Activated CD8-positive, alpha-beta memory T cell treated with anti-CD3 and anti-CD28 coated beads for 4 hours (primary cell): ENCODE measurements at places on chromosomes 11 and 22.
A peak's percentile ranks its signal among the peaks of the same experiment; 100 is the strongest.

DNA sequence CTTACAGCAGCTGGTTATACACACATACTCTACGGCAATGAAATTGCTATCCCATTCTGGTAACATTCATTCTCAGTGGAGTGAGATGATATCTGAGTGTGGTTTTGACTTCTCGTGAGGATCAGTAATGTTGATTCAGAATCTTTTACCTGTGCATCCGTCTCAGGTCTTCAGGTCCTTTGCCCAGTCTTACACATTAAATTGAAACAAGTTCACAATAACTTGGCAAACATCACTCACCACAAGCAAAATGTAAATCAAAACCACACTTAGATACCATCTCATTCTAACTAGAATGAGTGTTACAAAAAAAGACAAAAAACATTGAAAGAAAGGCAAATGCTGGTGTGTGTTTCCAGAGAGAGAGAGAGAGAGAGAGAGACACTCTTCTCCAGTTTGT lies 14.0 kb downstream of the RGL4 start:
- DNase-seq, result no peak

DNA sequence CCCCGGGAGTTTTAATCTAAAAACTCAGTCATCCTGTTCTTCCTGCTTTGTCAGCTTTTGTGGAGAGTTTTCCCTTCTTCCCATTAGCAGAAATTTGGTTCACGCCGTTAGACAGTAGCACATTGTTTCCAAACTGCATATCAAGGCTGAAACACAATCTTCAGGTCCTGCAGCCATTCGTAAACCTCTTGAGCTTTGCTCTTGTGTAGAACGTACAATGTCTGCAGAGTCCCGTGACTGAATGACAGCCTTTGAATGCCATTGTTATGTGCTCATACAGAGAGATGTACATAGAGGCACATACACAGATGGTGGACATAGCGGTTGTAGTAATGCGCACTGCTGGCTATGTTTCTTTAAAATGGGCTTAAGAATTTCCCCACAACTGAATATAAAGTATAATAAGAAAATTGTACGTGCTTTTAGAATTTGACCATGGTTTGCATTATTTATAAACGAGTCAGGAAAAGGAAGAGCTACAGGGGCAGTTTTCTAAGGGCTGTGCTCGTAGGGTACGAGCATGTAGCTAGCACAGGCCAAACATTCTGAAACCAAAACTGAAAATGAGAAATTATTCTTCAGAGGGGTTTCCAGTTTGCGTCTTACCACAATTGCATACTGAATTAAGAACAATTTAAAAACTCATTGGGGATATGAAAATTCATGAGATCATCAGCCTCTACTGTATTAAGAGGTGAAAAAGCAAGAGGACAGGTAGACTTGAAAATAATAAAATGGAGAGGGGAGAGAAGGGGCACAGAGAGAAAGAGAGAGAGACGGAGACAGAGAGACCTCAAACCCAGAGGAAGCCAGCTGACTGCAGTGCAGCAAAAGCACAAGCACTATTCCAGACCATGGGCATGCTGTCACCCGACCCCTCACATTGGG lies 310.1 kb downstream of the CADM1 start:
- no peak for DNase-seq

DNA sequence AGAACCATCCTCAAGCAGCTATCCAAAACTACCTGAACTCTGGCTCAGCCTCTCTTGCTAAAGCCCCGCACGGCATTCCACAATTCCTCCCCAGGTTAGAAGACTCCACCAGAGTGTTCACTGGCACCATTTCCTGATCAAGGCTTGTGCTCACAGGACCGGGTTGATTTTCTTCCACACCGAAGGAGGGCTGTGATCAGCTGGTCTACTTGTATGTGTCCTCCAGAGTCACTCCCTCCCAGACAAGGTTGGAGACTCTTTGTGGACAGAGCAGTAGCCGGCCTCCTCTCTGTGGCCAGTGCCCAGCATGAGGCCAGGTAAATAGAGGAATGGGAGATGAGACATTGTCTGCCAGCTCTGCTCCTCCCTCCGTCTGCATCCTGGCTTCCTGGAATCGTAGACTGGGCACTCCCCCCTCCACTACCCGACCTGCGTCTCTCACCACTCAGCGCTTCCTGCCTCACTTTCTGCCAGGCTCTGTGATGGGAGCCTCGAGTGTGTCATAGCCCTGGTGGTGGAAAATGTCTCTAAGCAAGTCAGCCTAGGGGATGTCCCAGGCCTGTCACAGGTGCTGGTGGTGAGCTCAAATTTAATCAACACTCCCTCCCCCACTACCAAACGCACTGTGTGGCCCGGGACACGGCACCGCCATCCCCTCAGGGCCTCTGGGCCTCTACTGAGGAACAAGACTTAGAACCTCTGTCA lies 12.5 kb upstream of the TMPRSS6 start:
- peak; percentile 92 for DNase-seq

DNA sequence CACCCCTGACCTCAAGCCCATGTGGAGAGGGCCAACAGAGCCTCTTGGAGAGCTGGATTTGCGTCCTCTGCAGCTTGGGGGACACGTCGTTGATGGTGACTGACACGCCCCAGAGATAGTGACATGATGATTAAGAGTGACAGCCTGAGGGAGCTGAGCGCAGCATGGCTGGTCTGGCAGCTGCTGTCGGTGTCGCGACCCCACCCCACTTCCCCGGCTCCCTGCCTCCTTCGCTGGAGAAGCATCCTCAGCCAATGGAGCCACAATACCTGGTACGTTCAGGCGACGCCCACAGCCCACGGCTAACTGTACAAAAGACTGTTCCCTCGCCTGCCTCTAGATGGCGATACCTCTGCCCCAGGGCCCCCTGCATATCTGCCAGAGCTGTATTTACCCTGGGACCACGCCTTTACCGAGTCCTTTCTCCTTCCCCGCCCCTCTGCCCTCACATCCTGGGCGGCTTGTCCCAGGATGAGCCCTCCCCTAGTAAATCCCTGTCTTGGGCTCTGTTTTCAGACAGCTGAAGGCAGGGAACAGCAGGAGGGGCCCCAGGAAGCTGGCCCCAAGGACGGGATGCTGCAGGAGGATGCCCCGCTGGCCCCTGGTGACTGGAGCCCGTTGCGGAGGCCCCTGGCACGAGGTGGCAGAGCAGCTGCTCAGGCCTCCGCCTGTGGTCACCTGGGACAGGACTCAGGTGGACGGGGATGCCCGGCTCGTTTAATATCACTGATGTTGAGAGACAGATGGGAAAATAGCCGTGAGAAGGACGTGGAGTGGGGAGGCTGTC lies 90.6 kb downstream of the RPS6KA4 start:
- peak; percentile 28 for DNase-seq

GRCh38 chr22:33296941-33297340 lies 238.8 kb upstream of the SYN3 start:
- DNase-seq, result no peak

GRCh38 chr11:117822074-117823033 lies 2.2 kb downstream of the FXYD2 start:
- no peak for DNase-seq

DNA sequence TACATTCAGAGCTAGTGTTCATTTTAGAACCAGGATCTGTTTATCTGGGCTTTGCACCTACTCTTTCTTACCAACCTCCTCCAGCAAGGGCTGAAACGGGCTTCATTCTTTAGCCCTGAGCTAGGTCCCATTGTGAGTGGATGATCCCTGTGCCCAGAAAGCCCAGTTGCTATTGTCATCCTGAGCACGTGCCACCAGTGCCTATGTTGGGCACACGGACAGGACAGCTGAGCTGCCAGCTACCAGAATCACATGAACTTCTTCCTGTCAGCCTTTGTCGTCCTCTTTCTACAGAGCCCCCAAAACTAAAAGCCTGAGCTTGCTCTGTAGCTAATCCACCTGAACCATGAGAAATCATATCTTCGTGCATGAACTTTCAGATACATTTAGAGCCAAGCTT lies 74.4 kb upstream of the NTM start:
- DNase-seq, result no peak

DNA sequence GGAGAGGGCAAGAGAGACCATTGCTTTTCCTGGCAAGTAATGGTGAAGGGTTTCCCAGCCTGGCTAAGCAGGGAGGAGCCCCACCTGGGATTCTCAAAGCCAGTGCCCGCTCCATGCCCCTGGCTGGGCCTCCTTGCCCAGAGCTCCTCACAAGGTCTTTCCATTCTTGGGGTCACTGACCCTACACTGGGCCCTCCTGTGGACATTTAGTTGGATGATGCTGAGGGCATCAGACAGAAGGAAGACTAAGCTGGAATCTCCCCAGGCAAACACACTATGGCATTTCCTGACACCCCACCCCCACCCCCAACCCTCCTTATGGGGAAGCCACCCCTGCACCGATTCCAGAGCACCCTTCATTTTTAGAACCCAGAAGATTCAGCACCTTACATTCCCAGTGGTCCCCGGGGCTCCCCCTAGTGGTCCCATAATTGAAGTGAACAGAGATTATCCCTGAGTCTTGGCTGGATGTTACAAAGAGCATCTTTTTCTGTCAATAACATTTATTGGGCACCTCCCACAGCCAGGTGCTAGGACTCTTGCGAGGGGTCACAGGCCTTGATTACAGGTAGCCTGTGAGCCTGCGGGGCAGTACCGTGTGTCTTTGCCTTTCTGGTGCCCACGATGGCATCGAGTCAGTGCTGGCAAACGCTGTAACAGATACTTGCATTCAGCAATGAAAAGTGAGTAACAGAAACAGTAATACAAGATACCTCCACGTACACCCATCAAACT lies 548.5 kb downstream of the BUD13 start:
- no peak for DNase-seq

GRCh38 chr11:125465255-125465654 lies 30.8 kb downstream of the FEZ1 start:
- DNase-seq, result no peak

- no peak for DNase-seq
These were observed 5.9 kb upstream of the ARL2 start for GRCh38 chr11:65008016-65008415.

- DNase-seq, result peak; percentile 52
These were observed 684 bp downstream of the TNFRSF13C start for GRCh38 chr22:41925783-41926460.

GRCh38 chr11:65352783-65353182 lies 1.8 kb upstream of the TIGD3 start:
- DNase-seq, result no peak

- no peak for DNase-seq
These were observed 181.0 kb downstream of the MN1 start for GRCh38 chr22:27620367-27621154.

- no peak for DNase-seq
These were observed 19.4 kb downstream of the RELT start for GRCh38 chr11:73395297-73396208.

DNA sequence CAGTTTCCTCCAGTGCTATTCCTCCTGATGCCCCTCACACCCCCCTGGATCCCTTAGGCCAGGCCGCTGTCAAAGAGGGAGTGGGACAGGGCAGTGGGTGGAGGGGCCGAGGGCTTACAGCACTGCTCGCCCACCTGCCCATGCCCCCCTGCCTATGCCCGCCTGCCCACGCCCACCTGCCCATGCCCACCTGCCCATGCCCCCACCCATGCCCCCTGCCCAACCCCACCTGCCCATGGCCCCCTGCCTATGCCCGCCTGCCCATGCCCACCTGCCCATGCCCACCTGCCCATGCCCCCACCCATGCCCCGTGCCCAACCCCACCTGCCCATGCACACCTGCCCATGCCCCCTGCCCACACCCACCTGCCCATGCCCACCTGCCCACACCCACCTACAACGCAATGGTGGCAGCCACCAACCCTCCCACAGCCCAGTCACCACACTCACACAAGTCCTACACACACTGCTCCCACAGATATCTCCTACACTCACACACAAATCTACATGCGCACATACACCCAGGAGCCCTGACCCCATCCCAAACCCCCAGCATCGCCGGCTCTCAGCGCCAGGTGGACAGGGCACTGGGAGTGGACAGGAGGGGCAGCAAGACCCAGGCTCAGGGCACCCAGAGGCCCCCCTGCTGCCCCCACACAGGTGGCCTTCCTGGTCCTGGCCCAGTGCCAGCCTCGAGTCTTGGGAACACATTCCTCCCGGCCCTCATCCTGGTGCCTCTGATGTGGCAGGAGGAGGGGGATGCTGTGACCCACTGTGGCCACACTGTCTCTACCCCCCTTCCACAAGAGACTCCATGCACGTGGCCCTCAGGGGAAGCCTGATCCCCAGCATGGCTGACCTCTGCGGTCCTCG lies 61.8 kb downstream of the CYTH4 start:
- no peak for DNase-seq

DNA sequence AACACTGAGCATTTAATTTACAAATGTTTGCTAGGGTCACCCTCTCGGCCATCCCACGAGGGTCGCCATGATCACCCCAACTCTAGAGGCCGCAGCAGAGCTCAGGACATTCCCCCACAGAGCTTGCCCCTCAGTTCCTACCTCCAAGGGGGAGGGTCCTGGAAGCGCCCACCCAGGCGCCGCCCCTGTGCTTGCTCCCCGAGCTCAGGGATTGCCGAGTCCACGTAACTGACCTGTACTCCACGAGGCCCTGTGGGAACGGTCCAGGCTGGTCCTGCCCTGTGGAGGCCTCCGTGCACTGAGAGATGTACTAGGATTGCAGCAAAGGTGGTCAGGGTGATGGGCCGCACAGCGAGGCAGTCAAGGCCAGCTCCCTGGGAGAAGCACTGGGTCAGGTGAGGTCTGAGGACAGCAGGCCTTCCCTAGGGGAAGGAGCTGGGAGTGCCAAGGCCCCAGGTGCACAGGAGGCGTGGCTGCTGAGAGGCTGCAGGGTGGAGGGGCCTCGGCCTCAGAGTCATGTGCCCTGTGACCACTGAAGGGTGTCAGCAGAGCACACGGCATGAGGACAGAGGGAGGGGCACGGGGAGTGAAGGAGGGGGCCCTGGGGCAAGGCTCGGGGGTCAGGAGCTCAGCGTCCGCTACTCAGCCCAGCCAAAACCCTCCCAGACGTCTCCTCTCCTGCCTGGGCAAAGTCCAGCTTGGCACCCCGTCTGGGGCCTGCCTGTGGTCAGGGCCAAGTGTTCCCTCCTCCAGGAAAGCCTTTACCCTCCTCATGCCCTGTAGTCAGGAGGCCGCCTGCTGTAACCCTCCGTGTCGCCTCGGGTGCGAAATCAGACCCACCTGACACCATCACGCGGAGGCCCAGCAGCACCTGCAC lies 2.4 kb upstream of the MIOX start:
- DNase-seq, result no peak

DNA sequence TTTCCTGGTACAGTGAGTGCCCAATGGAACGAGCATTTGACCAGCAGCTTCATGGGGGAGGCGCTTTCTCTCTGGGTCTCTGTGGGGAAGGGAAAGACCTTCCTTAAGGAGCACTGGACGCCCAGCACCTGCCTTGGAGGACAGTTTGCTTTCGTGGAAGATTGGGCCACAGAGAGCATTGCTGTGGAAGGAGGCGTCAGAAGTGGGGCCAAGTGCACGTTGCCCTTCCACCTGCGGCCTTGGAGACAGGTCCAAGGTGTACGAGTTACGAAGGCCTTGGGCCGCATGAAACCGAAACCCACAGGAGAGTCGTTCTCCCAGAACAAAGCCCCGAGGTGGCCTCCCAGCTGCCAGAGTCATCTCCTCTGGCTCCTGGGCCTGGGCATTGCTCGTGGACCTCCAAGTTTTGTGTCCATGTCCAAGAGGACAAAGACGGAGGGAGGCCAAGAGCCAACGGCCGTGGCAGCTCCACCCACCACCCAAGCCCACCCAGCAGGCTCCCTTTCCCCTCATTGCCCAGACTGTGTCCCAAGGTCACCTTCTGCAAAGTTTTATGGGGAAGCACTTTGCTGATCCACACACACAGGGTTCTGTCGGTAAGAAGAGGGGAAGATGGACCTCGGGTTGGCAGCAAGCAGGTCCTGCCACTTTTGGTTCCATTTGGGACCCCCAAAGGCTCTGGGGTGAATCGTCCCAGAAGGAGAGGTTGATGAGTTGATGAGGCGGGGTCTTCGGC lies 5.8 kb upstream of the NLRP6 start:
- DNase-seq, result no peak
